SIG-M5 (cell line): ENCODE measurements at places on chromosomes 3 and 15.

DNA sequence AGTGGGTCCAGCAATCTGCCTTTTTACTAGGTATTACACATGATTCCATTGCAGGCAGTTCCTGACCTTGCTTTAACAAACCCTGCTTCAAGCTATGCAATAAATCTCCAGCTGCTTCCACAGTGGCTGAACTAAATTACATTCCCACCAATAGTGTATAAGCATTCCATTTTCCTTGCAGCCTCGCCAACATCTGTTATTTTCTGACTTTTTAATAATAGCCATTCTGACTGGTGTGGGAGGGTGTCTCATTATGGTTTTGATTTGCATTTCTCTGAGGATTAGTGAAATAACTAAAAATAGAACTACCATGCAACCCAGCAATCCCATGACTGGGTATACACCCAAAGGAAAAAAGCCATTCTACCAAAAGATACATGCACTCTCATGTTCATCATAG lies 36.4 kb upstream of the DNAJC13 start:
- no peak for DNase-seq

DNA sequence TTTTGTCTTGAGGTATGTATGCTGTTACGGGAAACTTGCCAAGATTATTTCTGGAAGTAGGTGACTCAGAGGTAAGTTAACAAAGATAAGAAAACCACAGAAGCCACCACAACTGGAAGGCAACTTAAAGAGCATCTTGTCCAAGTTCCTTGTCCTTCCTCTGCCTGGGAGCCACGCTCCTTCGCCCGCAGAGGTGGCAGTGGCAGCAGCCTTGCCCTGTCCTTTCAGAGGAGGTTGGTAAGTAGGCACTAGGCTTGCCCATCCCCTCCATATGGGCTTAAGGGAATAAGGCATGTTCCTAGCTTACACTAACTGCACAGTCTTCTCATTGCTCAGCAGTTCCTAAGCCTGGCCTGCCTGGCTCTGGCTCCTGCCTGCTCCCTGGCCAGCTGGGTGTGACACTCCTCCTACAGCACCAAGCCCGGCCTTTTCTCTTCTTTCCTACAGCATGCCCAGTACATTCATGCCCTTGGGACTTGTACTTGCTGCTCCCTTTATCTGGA lies 48.0 kb upstream of the RAB6B start:
- peak; percentile 58 for DNase-seq

DNA sequence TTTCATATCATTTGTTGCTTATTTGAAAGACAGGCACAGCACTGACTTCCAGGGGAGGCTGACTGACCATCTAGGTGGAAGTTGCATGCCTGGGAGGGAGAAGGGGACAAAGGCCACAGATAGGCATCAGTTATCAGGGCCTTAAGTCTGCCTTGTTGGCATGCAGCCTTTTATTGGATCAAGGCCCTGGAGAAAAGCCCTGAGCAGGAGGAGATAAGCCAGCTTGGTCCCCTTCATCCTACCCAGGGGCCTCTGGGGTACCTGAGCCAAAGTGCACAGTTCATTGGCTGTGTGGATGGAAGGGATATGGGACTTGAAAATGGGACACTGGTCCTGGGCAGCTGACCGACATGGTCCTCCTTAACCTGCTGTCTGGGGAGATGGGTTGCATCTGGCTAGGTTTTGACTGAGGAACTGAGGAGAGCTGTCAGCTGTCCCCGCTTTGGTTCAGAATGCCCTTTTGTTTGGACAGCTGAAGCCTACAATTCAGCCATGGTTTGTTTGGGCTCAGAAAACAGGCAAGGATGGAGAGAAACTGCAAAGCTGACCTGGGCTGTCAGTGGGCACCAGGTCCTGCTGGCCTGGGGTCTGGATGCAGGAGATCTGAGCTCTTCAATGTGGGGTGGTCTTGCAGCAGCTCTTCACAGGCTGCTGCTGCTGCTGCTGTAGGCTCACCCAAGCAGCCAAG lies 60.0 kb downstream of the FLNB start:
- DNase-seq: no peak

GRCh38 chr3:61564395-61565059 lies 3.2 kb downstream of the PTPRG start:
- DNase-seq: no peak

DNA sequence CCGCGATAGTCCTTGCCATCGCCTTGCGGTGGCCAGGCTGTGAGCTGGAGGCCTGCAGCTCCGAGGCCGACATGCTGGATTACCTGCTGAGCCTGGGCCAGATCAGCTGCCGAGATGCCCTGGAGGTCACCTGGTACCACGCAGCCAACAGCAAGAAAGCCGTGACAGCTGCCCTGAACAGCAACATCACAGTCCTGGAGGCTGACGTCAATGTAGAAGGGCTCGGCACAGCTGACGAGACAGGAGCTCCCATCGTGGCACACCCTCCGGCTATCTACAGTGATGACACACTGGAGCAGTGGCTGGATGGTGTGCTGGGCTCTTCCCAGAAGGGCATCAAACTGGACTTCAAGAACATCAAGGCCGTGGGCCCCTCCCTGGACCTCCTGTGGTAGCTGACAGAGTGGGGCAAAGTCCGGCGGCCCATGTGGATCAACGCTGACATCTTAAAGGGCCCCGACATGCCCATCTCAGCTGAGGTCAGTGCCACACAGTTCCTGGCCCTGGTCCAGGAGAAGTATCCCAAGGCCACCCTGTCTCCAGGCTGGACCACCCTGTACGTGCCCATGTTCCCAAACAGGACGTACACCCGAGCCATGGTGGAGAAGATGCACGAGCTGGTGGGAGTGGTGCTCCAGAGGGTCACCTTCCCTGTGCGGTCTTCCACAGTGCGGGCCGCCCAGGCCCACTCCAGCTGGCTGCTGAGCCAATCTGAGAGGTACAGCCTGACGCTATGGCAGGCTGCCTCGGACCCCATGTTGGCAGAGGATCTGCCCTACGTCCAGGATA lies 70.2 kb downstream of the FAM43A start:
- no peak for DNase-seq

GRCh38 chr3:5302661-5303060 lies 115.2 kb downstream of the EDEM1 start:
- no peak for DNase-seq

GRCh38 chr3:81378552-81379293 lies 382.7 kb downstream of the GBE1 start:
- no peak for DNase-seq

DNA sequence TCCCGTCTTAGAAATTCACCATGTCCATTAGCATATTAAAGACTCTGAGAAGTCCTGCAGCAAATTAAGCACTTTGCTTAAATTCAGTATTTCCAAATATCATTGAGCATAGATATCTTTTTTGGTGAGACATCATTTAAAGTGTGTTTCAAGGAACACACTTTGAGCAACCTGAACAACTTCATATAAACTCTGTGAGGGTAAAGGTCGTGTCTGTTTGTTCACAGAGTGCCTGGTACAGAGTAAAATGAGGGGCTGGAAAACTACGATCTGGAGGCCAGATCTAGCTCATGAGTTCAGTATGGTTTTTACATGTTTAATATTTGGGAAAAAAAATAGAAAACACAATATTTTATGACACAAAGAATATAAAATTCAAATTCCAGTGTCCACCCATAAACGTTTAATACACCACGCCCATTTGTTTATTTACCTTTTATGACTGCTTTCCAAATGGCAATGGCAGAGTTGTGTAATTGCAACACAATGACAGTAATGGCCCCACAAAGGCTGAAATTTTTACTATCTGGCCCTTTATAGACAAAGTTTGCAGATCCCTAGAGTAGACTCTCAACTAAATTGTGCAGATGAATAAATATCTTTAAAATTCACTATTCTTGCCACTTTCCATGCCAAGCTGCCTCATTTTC lies 67.4 kb downstream of the SNTN start:
- DNase-seq: no peak

DNA sequence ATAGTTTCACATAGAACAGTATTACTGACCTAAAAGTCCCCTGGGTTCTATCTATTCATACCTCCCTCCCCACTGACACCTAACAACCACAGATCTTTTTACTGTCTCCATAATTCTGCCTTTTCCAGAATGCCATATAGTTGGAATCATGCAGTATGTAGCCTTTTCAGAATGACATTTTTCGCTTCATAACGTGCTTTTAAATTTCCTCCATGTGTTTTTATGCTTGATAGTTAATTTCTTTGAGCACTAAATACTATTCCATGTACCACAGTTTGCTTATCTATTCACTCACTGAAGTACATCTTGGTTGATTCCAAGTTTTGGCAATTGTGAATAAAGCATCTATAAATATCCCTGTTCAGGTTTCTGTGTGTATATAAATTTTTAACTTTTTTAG lies 77.7 kb upstream of the GPR149 start:
- DNase-seq: no peak

- no peak for DNase-seq
These were observed 225.6 kb upstream of the UBE2E1 start for GRCh38 chr3:23580096-23580713.

- no peak for DNase-seq
These were observed 50.1 kb downstream of the GLCE start for GRCh38 chr15:69210574-69210973.

DNA sequence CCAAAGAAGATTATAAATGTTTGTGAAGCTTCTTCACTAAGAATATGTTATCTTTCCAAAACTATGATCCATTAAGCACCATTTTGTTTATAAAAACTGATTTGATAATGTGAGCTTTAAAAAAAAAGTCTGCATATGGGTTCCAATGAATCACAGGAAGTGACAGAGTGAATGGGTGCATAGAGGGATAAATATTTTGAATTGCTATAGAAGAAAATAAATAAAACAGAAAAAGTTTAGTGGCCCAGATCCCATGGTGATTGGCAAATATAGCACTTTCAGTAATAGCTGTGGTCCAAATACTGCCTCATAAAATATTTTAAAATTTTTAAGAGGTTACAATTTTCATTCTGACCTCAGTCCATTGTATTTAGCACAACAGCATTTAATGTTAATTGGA lies 19.2 kb downstream of the CPA3 start:
- no peak for DNase-seq

- no peak for DNase-seq
These were observed 253.0 kb upstream of the RASGRP1 start for GRCh38 chr15:38817427-38818156.

DNA sequence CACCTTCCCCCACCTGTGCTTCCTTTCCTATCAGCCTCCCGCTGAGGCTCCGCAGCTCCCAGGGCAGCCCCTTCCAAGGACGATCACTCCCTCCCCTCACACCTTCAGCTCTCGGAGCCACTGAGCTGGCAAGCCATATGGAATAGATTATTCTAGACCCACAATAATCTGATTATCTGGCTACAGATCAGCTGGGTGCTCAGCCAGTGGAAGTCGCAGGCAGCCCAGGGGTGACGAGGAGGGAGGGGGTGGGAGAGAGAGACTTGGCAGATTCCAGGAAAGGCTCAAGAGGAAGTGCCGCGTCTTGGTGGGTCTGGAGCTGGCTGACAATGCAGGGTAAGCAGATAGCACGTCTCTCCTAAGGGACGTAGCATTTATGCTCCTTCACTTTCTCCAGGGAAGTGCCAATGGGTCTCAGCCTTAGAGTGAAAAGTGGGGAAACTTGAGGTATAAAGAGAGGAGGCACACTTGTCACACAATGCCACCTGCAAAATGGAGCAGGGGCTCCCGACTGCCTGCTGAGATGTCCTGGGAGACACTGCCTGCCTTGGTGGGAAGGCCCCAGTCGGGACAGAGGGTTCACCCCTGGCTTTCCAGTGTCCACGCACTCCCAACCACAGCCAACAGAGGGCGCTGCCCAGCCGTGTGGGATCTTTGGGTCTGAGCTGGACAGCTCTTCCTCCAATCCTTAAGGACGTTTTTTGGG lies 9.4 kb upstream of the MESP1 start:
- DNase-seq: no peak

GRCh38 chr3:32946973-32947788 lies 4.3 kb upstream of the CCR4 start:
- no peak for DNase-seq

DNA sequence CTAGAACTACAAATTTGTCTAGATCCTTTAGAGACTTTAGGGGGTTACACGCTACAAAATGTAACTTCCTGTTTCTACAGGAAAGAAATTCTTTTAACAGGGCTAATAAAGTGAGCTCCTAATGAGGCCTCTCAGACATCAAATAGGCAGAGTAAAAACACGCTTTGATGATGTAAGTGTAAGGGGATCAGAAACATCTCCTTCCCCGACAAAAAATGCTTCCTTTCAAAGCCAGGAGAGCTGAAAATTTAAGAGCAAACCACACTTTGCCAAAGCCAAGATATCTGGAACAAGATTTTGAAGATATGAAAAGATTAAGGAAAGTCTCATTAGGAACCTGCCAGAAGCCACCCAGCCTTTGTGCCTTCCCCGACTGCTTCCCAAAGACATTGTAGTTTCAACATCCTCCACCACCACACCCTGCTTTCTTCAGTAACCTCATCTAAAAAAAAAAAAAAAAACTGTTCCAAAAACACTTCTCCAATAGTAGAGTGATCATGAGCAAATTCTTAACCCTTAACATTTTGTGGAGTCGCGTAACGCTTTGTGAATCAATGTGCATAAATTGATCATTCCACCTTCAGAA lies 505.0 kb upstream of the THBS1 start:
- no peak for DNase-seq

DNA sequence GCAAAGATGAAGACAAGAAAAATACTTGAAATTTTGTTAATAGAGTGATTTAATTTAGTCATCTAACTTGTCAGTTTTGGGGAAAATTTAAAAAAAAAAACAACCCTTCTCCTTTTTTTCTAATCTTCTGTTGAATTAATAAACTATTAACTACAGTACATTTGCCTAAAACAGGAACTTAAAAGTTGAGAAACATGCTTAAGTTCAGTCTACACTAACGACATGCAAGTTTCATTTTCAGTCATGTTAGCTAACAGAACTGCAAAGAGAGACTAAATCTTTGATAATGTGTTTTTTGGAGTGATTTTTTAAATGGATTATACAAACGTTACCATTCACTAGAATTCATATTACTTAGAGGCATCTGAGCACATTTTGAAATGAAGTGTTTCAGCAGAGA lies 71.9 kb upstream of the MBNL1 start:
- DNase-seq: peak; percentile 48

DNA sequence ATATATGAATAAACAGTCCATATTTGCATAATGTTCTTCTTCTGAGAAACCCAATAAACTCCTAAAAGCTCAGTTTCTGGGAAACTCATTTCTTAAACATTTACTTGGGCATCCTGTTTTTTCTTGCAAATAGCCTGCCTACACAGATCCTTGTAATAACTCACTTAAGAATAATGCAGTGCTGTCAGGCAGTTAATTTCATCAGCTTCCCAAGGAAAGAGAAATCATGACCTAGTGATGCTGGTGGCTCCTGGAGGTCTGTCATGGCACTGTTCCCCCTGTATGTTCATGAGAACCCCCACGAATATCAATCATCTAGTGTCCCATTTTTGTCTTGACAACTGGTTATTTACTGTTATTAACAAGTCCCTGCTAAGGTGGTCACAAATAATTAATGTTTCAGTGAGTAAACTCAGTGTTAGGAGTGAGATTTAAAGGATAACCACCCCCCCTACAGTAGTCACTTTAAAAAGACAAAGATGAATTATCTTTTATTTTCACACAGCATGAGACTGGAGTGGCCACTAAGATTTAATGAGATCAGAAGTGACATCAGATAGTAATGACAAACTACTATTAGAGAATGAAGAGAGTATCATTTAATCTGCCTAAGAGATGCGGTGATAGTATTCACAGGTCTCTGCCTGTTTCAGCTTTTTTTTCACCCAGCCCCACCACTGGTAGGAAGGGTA lies 279.5 kb upstream of the NECTIN3 start:
- no peak for DNase-seq

GRCh38 chr15:51318382-51319150 lies 19.8 kb downstream of the CYP19A1 start:
- DNase-seq: no peak
